ENCODE measurements at places on chromosomes 6 and 20.
A peak's percentile ranks its signal among the peaks of the same experiment; 100 is the strongest.

DNA sequence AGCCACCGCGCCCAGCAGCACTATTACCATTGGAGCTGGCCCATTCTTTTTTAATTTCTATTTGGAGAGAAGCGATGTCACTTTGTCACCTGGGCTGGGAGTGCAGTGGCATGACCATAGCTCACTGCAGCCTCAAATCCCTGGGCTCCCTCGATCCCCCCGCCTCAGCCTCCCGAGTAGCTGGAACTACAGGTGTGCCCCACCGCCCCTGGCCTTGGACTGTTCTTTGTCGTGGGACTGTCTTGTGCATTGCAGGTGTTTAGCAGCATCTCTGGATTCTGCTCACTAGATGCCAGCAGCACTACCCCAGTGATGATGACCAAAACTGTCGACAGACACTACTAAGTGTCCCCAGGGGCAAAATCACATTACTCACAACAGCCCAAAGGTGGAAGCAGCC lies 80.3 kb downstream of the PRND start:
- no peak for DNase-seq

- peak; percentile 76 for DNase-seq
These were observed at the start of gene ZFP64 for GRCh38 chr20:52191132-52191915. ZFP64 (minus strand) TSS chr20:52191779; CDS start chr20:52191636, 143 bp downstream.

DNA sequence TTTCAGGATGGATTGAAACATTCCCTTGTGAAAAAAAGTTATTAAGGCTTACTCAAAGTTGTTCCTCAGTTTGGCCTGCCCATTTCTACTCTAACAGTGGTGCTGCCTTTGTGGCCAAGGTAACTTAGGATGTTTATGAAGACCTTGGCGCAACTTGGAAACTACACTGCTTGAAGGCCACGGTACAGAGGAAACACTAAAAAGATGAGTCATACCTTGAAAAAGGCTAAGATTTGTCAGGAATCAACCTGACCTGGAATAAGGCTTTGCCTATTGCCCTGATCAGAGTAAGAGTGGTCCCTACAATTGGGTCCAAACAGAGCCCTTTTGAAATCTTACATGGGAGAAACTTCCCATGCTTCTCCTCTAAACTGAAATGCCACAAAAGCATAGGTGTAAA lies 119.9 kb upstream of the MOCS1 start:
- no peak for DNase-seq

- DNase-seq, result no peak
These were observed 85.5 kb downstream of the ARID1B start for GRCh38 chr6:156862711-156863110.

All from IMR-90 (cell line).